ENCODE measurements at places on chromosomes 11 and 22.

GRCh38 chr22:43428005-43428485 is 16.2 kb downstream of the MPPED1 start:
- no peak overlapping the region for H3K27ac ChIP-seq
- H3K4me3 ChIP-seq = no peak overlapping the region
- H3K36me3 ChIP-seq = no peaks in the 10 kb centered on the region
- peaks cover 4% of the 10 kb centered on the region for H3K27me3 ChIP-seq
- H3K4me1 ChIP-seq = no peaks in the 10 kb centered on the region
- no peak for DNase-seq

- H3K27ac ChIP-seq = no peak overlapping the region
- H3K4me1 ChIP-seq = no peaks in the 10 kb centered on the region
- no peak for DNase-seq
- H3K36me3 ChIP-seq = no peaks in the 10 kb centered on the region
Observed at GRCh38 chr11:118673361-118674081, 5.9 kb downstream of the TREH start.

GRCh38 chr11:82830746-82831145 is 69.5 kb downstream of the PRCP start:
- DNase-seq = no peak
- no peak overlapping the region for H3K4me3 ChIP-seq
- H3K27me3 ChIP-seq = no peaks in the 10 kb centered on the region
- peaks cover 6% of the 10 kb centered on the region for H3K36me3 ChIP-seq

DNA sequence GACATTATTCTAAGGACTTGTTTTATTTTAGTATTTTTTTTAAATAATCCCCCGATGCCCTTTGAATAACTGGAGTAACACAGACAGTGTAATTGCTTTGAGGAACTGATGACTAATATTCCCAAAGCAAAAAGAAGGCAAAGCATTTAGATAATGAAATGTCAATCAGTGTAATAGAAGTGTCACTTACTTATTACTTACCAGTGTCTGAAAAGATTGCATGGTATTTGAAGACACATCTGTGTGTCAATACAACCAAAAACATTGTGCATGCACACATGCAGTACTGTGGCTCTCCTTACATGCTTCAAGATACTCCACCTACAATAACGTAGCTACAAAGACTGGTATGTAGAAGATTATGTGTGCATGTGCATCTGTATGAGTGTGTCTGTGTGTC is 264.0 kb upstream of the ANO5 start:
- no peak overlapping the region for H3K27ac ChIP-seq
- DNase-seq = no peak
- H3K4me1 ChIP-seq = no peaks in the 10 kb centered on the region
- no peaks in the 10 kb centered on the region for H3K27me3 ChIP-seq
- no peak overlapping the region for H3K4me3 ChIP-seq

- no peak overlapping the region for H3K27ac ChIP-seq
- no peak overlapping the region for H3K4me3 ChIP-seq
- no peaks in the 10 kb centered on the region for H3K36me3 ChIP-seq
- no peak for DNase-seq
- H3K4me1 ChIP-seq = no peaks in the 10 kb centered on the region
Observed at GRCh38 chr11:56410801-56411200, 1.7 kb upstream of the OR5AL1 start.

Data from activated naive CD8-positive, alpha-beta T cell treated with anti-CD3 and anti-CD28 coated beads, Interleukin-2, amount 10 ng/mL, durations not matched to agents 7 days and 5 days (primary cell).